ENCODE measurements at places on chromosomes 5 and 9. TPM values are rescaled to one million over a fixed set of nuclear protein-coding genes. Genes with fewer than 3 reads are reported as not detected.

- ATAC-seq: no peak
Observed at GRCh38 chr9:74479711-74480110, 17.4 kb upstream of the RORB start.

GRCh38 chr9:96222132-96222531 lies 79.8 kb downstream of the HSD17B3 start:
- ATAC-seq: no peak

GRCh38 chr9:93468763-93469456 lies 15.5 kb upstream of the FAM120AOS start:
- ATAC-seq: peak; percentile 77

- peak; percentile 87 for ATAC-seq
Observed at GRCh38 chr9:2620919-2621721, 467 bp upstream of the VLDLR start.

GRCh38 chr9:84761137-84761808 lies 91.7 kb downstream of the NTRK2 start:
- ATAC-seq: no peak

DNA sequence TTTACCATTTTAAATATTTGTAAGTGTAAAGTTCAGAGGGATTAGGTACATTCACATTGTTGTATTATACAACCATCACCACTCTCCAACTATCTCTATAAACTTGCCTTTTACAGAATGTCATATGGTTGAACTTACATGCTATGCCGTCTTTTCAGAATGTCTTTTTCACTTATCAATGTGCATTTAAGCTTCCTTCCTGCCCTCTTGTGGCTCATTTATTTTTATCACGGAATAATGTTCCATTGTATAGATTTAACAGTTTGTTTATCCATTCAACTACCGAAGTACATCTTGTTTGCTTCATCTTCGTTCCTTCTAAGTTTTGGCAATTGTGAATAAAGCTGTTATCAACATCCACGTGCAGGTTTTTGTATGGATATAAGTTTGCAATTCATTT lies 133.3 kb upstream of the C6 start:
- no peak for ATAC-seq

DNA sequence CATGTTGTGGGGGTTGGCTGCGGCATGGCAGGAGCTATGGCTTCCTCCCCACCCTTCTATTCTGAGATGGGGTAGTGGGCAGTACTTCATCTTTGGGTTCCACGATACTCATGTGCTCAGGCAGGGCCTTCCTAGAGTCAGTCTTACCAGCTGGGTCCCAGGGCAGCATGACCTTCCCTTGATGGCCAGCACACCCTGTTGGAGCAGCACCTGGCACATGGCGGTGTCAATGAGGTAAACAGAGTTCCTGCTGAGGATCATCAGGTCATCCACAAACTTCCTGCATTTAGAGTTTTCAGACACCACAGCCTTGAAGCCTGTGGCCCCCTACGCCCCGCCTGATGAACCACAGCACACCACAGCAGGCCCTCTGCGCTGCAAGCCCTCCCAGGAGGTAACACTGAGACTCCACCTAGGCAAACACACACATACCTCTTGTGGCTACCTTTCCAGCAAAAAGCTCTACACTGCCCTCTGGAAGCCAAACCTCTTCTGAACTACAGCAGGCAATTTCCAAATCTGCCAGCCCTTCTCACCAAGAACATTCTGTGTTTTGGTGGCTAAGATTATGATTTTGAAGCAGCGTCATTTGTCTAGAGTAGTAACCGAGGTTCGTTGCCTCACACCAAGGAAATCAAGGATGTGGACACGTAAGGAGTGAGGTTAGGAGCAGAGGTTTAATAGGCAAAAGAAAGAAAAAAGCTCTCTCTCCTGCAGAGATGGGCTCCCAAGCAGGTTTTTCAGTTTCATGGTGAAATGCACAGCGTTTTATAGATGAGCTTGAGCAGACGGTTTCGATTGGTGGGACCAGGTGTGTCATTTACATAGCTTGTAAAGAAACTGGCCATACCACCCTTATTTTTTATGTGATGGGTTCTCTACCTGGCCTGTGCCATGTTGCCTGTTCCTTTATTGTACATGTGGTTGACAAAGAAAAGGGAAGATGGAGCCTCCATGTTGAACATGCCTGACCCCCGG lies 20.3 kb upstream of the TMEM174 start:
- no peak for ATAC-seq

GRCh38 chr5:18959535-18959934 lies 1028.5 kb downstream of the CDH18 start:
- peak; percentile 25 for ATAC-seq

DNA sequence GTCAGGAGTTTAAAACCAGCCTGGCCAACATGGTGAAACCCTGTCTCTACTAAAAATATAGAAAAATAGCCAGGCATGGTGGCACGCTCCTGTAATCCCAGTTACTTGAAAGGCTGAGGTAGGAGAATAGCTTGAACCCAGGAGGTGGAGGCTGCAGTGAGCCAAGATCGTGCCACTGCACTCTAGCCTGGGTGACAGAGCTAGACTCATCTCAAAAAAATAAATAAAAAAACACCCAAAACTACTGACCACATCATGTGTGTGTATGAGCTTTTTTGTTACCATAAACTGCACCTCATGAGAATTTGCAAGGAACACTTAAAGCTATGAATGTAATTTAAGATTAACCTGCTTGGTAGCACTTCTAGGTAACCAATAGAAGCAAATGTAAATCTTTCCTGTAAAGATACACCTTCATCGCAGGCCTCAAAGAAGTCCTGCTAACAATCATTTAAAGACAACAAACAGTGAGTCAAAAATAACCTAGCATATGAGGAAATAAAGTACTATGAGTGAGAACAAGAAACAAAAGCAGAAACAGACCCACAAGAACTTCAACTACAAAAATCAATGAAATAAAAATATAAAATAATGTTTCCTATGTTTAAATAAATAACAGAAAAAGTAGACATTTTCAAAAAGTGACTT lies 13.0 kb downstream of the SLC38A9 start:
- no peak for ATAC-seq

DNA sequence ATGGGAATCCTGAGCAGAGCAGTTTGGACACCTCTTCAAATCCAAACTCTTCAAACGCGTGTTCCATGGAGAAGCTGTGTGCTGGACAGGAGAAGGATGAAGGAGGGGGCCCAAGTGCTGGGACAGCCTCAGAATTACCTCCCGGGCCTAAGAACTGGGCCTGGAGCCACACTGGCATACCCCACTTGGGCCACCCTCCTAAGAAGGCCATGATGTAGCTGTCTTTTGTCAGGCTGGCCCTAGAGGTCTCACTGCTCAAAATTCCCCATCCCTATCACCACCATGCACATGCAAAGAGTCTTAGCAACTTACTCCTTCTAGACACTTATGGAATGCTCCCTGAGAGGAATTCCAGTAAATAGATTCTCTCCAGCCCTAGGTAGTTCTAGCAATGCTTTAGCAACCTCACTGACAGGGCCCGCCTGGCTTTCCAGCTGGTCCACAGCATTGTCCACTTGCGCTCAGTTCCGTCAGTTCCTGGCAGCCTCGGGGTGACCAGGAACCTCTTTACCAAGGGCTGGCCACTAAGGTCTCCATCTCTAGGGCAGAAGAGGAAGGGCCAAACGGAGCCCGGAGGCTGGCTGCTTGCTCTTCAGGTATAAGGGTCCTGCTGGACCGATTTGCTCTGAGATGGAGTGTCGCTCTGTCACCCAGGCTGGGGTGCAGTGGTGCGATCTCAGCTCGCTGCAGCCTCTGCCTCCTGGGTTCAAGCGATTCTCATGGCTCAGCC lies 75.3 kb downstream of the RGS3 start:
- ATAC-seq: no peak

- ATAC-seq: no peak
Observed at GRCh38 chr5:138849439-138849838, 25.7 kb downstream of the LRRTM2 start.

DNA sequence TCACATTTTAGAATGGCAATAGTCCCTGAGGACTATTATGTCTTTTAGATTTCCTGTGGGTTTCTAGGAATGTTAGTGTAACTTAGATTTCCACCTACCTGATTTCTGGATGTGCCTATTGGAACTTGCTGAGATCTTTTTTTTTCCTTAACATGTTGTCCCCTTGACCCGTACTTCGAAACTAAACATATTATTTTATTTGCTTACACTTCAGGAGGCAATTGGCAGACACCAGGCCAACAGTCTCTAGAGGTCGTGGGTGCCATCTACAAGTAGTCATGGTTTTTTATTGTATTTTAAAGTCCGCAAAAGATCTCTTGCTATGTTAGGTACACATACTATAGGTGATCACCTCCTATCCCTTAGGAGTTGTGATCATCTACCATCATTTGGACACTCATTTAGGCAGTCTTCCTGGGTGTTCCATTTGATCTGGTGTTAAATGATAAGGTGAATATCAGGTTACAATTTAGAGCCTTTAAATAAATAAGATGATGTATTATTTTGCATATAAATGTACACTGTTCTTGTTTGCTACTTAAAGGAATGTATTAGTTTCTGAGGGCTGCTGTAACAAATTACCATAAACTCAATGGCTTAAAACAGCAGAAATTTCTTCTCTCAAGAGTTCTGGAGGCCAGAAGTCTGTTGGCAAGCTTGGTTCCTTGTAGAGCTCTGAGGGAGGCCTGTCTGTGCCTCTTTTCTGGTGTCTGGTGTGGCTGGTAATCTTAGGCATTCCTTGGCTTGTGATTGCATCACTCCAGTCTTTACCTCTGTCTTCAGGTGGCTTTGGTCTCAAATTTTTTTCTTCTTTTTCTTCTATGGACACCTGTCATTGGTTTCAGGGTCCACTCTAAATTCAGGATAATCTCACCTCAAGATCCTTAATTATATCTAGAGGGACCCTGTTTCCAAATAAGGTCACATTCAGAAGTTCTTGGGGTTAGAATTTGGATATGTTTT lies 64.8 kb downstream of the ZCCHC7 start:
- no peak for ATAC-seq

- ATAC-seq: no peak
Observed at GRCh38 chr5:1796371-1797102, 3.1 kb downstream of the MRPL36 start.

DNA sequence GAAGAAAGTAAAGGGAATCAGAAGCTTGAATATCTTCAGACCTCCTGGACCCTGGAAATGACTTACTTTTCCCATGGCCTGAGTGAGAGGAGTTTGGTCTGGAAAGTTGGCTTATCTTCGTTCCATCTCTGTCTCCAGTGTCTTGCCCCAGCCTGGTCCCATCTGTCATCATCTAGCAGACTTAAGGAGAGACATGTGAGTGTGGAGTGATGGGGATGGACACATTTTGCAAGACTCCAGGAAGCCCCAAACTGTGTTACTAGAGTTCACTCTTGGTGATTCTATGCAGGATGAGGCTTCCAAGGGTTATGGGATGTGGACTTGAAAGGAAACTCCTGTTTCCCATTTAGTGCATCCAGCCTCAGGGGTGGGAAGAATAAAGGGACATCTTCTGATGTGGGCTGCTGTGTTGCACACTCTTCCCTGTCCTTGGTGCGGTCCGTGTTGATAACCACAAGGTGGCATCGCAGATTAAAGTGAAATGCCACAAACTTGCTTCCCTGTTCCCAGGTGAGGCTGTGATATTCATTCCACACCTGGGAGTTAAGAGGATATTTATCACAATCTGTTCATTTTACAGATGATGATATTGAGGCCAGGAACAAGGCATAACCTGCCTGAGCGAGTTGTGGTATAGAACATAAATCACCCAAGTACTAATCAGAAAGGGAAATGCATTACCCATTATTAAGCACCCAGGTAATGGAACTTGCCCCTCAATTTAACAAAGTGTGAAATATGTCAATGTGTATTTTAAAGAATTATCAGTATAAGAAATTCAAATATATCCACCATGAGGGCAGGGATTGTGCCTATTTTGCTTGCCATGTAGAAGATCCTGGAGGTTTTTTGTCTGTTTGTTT lies 269.9 kb upstream of the PAPPA start:
- ATAC-seq: peak; percentile 77

DNA sequence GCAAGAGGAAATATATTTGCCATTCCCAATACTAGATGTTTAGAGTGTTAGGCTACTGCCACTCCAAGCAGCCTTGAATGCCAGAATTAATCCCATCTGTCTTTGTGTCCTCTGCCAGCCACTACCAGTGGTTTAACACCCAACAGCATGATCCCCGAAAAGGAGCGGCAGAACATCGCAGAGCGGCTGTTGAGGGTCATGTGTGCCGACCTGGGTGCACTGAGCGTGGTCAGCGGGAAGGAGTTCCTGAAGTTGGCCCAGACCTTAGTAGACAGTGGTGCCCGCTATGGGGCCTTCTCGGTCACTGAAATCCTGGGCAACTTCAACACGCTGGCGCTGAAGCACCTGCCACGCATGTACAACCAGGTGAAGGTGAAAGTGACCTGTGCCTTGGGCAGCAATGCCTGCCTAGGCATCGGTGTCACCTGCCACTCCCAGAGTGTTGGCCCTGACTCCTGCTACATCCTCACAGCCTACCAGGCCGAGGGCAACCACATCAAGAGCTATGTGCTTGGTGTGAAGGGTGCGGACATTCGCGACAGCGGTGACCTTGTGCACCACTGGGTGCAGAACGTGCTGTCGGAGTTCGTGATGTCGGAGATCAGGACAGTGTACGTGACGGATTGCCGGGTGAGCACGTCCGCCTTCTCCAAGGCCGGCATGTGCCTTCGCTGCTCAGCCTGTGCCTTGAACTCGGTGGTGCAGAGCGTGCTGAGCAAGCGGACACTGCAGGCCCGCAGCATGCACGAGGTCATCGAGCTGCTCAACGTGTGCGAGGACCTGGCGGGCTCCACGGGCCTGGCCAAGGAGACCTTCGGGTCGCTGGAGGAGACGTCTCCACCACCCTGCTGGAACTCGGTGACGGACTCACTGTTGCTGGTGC lies 29.3 kb downstream of the AMBP start:
- ATAC-seq: no peak

GRCh38 chr9:95434116-95435073 lies 82.4 kb downstream of the PTCH1 start:
- no peak for ATAC-seq

- ATAC-seq: no peak
Observed at GRCh38 chr5:5726401-5726800, 303.9 kb downstream of the ICE1 start.

- no peak for ATAC-seq
Observed at GRCh38 chr5:133341915-133342710, 270.2 kb downstream of the FSTL4 start.

GRCh38 chr9:93357649-93358048 lies 93.8 kb upstream of the FAM120A start:
- ATAC-seq: no peak

GRCh38 chr5:149217803-149218155 lies 53.9 kb upstream of the AFAP1L1 start:
- no peak for ATAC-seq

BHMT2 gene
- 3.1 TPM for total RNA-seq

CNTFR gene
- 0.41 TPM for total RNA-seq

SNCAIP gene
- 42.3 TPM for total RNA-seq

PDE4D gene
- 57.2 TPM for total RNA-seq

LCN1 gene
- 10.3 TPM for total RNA-seq

DPH7 gene
- 74.6 TPM for total RNA-seq

DRD1 gene
- total RNA-seq: 8.0 TPM

PPP2R2B gene
- total RNA-seq: 92.7 TPM

EIF4EBP3 gene
- total RNA-seq: 11.6 TPM

SEC61B gene
- total RNA-seq: 321 TPM

DMRTA1 gene
- 0.10 TPM for total RNA-seq

ADAMTS19 gene
- 0.16 TPM for total RNA-seq

AGXT2 gene
- not detected for total RNA-seq

ADAMTS13 gene
- total RNA-seq: 4.2 TPM

SPATA9 gene
- 1.2 TPM for total RNA-seq

PIP5KL1 gene
- 4.7 TPM for total RNA-seq

Measured in motor neuron (in vitro differentiated cells).